ENCODE measurements at places on chromosomes 16 and 17. TPM values are rescaled to one million over a fixed set of nuclear protein-coding genes. Genes with fewer than 3 reads are reported as not detected.

The CFAP97D1 gene
- 0.18 TPM for total RNA-seq

DNA sequence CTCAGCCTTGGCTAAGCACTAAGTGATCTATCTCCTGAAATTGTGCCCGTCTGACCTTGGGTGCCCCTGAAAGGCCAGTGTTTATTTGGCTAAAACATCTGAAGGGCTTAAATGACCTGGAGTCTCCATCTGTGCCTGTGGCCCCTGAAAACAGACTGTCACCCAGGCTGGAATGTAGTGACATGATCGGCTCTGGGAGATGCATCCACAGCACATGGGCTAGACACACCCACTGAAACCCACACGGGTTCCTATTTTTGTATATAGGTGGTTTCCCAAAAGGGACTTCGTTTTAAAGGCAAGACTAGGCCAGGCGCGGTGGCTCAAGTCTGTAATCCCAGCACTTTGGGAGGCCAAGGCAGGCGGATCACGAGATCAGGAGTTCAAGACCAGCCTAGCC lies 13.5 kb downstream of the CEP295NL start:
- peaks cover 12% of the 10 kb centered on the region for H3K4me1 ChIP-seq
- no peak for DNase-seq
- no peaks in the 10 kb centered on the region for H3K27me3 ChIP-seq
- H3K4me3 ChIP-seq, result no peak overlapping the region
- no peaks in the 10 kb centered on the region for H3K36me3 ChIP-seq
- no peak overlapping the region for H3K27ac ChIP-seq

DNA sequence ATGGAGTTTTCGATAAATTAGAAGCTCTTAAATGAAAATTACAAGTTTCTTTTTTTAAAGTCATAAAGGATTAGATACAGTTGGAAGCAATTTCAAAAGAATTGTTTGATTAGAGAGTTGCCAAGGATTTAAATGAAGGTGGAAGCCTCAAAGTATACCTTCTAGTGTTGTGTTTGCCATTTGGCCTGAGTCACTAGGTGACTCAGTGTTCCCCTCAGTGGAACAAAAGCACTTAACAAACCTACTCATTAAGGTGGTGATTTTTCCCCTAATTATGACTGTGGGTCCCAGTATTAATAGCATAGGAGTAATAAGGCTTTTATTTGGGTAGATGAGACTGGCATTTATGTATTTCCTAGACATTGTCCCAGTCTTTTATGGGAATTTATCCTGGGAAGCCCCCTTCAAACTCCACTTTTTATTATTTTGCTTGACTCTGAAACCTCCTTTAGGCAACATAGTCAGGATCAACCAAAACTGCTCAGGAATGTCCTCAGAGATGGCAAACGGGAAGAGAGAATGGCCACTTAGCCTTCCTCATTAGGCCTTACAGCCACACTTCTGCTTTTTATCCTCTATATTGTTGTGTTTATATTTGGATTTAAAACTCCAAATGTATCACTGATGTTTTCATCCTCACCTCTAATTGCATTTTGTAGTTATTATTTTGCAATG lies 161.0 kb downstream of the FTO start:
- H3K27me3 ChIP-seq, result no peaks in the 10 kb centered on the region
- H3K4me3 ChIP-seq, result no peak overlapping the region
- no peaks in the 10 kb centered on the region for H3K4me1 ChIP-seq

The HSD17B1 gene
- total RNA-seq, result 2.3 TPM

- no peak for DNase-seq
- no peak overlapping the region for H3K4me3 ChIP-seq
- no peaks in the 10 kb centered on the region for H3K27me3 ChIP-seq
- H3K27ac ChIP-seq, result no peak overlapping the region
- no peaks in the 10 kb centered on the region for H3K4me1 ChIP-seq
- H3K36me3 ChIP-seq, result peaks cover 2% of the 10 kb centered on the region
Observed at GRCh38 chr17:37551788-37552187, 57.4 kb downstream of the SYNRG start.
